ENCODE measurements at places on chromosomes 3 and 15. TPM values are rescaled to one million over a fixed set of nuclear protein-coding genes. Genes with fewer than 3 reads are reported as not detected.

DNA sequence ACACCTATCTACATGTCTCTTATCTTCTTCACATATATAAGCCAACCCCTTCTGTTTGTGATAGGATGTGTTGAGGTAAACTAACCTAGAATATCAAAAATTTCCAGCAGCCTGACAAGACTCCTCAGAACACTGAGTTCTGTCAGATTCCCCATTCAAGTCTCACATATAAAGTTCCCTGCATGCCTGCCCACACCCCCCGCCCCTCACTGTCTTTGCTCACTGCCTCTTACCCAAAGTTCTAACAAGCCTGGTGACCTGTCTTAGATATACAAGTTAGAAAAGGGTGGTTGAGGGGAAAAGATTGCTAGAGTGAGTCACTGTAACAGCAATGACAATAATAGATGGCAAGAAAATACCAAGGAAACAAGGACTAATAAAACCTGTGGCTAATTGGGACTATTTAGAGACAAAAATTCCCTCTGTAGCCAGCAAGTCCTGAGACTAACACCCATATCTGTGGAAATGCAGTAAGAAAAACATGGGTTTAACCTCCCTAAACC is 40.1 kb downstream of the FBXO22 start:
- no peak for DNase-seq

DNA sequence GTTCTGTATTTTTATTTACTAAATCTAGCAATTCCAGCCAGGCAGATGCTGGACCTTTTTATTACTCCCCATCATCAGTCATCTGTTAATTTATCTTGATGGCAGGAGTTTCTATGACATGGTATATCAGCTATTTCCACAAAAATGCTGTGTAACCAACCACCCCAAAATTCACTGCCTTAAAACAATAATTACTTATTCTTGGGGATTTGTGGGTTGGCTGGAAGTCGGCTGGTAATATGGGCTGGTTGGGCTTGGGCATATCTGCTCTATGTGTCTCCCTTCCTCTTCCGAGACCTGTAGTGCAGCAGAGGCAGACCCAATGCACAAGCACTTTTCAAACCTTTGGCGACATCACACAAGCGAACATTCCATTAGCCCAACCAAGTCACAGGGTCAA is 92.1 kb upstream of the UBE2E1 start:
- no peak for DNase-seq

DNA sequence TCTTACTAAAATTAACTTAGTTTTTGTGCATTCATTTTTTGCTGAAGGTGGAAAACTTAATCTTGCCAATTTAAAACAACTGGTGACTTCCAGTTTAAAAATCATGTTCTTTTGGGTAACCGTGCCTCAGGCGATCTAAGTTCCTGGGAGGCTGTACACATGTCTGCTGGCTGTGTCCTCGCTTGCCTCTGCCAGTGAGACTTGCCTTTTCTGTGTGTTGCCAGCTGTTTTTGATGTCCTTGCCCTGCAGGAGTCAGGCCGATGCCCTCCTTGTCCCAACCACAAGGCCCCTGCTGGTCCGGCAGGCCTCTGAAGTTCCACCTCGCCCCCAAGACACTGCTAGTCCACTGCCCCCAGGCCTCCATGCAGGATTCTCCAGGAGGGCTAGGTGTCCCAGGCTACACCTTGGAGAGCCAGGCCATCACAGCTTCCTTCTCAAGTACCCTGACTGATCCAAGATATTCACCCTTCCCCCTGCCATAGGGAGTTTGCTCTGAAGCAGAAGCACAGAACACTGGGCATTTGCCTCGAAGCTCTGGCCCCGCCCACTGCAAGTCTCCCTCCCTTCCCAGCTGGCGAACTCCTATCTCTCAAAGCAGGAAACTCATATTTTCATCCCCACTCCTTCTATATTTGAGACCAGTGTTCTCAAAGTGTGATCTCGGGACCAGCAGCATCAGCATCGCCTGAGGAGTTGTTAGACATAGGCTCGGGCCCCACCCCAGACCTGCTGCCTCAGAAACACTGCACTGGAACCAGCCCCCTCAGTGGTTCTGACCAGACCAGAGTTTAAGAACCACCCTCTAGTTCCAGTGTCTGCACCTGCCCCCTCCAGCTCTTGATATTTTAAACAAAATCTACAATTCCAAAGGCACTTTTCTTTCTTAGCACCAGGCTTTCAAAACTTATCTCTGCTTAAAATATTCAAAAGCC is 185.8 kb upstream of the UBE2E1 start:
- DNase-seq: no peak

DNA sequence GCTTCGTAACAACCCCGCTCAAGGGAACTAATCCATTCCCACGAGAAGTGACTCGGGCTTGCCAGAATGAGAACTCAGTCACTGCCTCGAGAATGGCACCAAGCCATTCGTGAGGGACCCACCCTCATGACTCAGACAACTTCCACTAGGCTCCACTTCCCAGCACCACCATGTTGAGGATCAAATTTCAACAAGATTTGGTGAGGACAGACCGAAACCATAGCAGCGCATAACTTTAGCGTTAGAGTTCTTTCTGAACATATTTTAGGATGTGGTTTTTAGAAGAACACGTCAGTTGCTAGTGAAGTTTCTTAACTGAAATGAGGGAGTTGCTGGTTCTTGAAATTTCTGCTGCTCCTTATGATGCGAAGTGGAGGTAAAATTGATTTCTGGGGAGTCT is 13.5 kb downstream of the PTPRG start:
- DNase-seq: peak; percentile 70

DNA sequence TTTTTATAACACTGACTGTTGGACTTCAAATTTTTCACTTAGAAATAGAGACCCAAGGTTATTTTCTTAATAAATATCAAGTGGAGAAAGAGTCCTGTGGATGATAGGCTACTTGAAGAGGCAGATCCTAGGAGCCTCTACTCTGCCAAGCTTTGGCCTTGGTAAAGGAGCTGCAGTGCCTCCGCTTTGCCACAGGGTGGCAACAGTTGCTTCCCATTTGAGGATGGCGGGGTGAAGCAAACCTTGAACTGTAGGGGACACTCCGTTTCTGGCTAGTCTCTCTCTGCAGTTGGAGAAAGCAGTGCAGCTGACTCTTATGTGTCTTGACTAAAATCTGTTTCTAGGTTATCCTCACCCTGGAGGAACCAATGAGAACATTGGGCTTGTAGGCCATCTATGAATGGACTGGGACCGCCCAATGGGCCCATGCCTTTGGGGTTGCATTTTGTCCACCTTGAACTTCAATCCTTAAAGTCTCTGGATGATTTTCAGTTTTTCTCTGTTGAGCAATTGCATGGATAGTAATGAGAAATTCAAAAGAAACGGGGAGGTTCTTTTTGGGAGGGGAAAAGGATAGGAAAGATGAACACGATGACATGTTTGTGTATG is 9.8 kb downstream of the SCG5 start:
- no peak for DNase-seq

GRCh38 chr3:111972891-111973290 is 5.9 kb upstream of the ABHD10 start:
- no peak for DNase-seq

- peak; percentile 75 for DNase-seq
Observed at GRCh38 chr3:126287536-126288241, 69.5 kb downstream of the KLF15 start.

- DNase-seq: no peak
Observed at GRCh38 chr3:49937090-49937489, 2.9 kb upstream of the RBM6 start.

GRCh38 chr3:127986803-127987202 is 65.4 kb upstream of the SEC61A1 start:
- DNase-seq: no peak

- DNase-seq: peak; percentile 85
Observed at GRCh38 chr3:23648326-23648995, 157.3 kb upstream of the UBE2E1 start.

- no peak for DNase-seq
Observed at GRCh38 chr3:124260206-124260915, 268.4 kb upstream of the ROPN1 start.

DNA sequence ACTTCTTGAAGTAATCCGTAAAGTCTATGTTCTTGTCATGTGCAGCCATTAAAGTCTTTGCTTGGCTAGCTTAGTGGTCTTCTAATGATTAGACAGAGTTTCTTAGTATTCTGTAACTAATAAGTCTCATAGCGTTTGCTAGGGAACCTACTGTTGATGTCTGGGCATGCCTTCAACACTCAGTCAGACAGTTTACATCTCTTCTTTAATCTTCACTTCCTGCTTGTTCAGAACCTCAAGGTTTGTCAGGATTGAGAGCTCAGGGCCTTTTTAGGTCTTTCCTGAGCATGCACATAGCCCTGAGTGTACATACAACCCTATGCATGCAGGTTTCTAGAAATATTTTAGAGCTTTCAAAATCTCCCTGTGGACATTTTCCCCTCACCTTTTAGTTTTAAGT is 426.3 kb downstream of the AGBL1 start:
- DNase-seq: no peak

GRCh38 chr15:87563869-87564268 is 692.7 kb downstream of the NTRK3 start:
- DNase-seq: no peak

DNA sequence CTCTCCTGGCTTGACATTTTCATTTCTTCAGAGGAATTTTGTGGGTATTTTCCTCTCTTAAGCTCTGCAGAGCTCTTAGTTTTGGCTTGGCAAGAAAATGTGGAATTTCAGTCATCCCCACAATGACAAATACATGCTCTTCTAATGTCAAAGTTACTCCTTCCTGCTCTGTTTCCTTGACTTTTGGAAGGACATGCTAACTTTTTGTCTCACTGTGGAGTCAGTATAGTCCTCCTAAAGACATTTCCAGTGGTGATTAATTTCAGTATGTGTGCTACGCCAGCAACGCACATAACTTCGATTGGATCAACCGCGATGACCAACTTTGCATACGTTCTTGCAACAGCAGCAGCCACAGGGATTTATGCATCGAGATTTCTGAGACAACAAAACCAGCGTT is 13.3 kb downstream of the EBLN2 start:
- no peak for DNase-seq

- DNase-seq: no peak
Observed at GRCh38 chr3:193788189-193788991, 195.4 kb downstream of the OPA1 start.

GRCh38 chr3:13053420-13053819 is 19.8 kb downstream of the IQSEC1 start:
- DNase-seq: no peak

DNA sequence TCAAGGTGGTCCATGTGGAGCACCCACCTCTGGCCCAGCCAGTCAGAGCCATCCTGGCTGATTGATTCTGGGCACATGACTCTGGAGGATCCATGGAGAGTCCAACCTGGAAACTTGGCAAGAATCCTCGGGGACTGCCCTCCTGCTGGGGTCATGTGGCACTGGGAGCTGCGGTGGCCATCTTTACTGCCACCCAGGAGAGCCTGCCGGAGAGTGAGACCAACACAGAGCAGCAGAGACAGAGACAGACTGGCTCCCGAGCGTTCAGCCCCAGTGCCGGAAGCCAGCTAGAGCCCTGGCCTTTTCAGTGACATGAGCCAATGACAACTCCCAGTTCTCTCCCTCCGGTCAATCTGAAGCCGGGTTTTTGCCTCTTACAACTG is 11.5 kb upstream of the GATA2 start:
- DNase-seq: peak; percentile 87

DNA sequence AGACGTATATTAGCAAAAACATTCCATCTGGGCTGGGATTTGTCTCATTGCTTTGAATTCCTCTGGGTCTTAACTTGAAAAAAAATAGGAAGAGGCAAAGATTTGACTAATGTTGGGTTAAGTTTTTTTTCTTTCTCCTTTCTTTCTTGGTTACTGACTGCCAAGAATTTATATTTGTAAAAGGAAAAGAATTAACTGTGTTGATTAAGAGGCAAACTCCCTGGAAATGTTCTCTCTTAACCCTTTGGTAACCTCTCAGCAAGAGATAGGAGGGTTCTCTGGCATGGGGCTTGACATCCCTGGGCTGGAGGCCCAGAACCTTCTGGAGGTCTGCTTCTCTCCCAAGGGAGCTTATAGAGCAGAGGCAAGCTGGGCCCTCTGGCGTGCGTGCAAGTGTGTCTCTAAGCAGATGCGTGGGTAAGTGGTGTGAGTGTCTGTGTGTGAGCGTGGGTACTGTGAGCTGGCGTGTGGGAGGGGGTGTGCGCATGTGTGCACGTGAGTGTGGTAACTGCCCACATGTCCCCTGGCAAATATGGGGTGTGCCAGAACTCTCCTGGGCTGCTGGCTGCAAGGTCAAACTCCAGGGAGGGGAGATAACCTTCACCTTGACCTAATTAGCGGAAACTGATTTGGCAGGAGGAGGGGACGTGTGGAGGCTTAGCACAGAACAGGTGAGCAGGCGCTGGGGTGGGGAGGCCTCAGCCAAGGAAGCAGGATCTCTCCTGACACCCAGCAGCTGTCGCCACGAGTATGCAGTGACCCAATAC is 49.4 kb upstream of the MAGEF1 start:
- no peak for DNase-seq

DNA sequence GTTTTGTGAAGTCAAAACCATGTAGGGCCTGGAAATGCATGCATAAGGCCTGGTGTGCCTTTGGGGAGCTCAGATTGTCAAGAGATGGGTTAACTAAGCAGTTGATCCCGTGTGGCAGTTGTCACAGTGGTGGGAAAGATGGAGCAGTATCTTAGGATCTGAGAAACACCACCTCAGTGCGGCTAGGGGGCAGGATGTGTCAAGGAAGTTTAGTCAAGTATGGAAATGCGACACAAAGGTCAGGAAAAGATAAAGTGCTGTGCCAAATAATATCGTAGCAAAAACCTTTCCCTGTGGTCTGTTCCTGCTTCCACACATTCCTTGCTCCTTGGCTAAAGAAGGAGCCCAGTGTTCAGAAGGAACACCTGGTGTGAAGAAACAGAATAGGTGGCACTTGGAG is 396.4 kb downstream of the EDEM1 start:
- no peak for DNase-seq

DNA sequence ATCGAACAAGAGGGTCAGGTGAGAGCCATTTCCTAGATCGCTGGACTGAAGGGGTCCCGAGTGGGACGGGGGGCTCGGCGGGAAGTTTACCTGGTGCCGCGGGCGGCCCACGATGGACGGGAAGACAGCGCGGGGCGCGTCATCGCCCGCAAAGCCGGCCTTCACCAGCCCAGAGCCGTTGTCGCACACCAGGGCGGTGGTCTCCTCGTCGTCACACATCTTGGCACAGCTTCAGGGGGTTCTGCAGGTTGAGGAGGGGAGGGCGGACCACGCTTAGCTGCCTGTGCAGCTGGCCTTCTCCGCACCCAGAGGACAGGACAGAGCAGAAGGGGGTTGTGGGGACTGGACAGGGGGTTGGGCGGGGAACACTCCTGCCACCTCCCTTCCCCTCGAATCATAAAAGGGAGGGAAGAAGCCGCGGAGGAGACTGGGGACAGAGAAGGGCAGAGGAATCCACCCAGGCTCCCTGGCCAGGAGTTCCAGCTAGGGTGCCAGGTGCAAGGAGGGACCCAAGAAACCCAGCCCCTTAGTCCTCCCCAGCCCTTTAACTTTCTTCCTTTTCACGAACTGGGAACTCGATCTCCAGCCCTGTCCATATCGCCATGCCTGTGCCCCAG is 651 bp downstream of the ACTC1 start:
- DNase-seq: no peak

The RETNLB gene
- not detected for total RNA-seq

The SOX14 gene
- not detected for total RNA-seq

The GP9 gene
- total RNA-seq: not detected

The GOLGA8T gene
- 1.5 TPM for total RNA-seq

The PYGO1 gene
- total RNA-seq: 4.4 TPM

The RAD51 gene
- 4.2 TPM for total RNA-seq

The SLC22A13 gene
- not detected for total RNA-seq

The TGM5 gene
- total RNA-seq: 8.3 TPM

The KCNMB3 gene
- 1.2 TPM for total RNA-seq

The EOMES gene
- total RNA-seq: 0.49 TPM

The RBPMS2 gene
- 3.7 TPM for total RNA-seq

The DNASE1L3 gene
- 13.3 TPM for total RNA-seq

The COX17 gene
- 27.3 TPM for total RNA-seq

The MITF gene
- 57.7 TPM for total RNA-seq

The PLSCR2 gene
- not detected for total RNA-seq
